ENCODE measurements at places on chromosomes 16 and 17. TPM values are rescaled to one million over a fixed set of nuclear protein-coding genes. Genes with fewer than 3 reads are reported as not detected.

GRCh38 chr17:45240905-45241327 is 19.2 kb downstream of the FMNL1 start:
- H3K27ac ChIP-seq, result peak overlapping the region; percentile 33
- no peaks in the 10 kb centered on the region for H3K36me3 ChIP-seq
- no peak overlapping the region for H3K4me3 ChIP-seq
- no peak for DNase-seq
- H3K27me3 ChIP-seq, result peaks cover 14% of the 10 kb centered on the region
- peaks cover 16% of the 10 kb centered on the region for H3K4me1 ChIP-seq

DNA sequence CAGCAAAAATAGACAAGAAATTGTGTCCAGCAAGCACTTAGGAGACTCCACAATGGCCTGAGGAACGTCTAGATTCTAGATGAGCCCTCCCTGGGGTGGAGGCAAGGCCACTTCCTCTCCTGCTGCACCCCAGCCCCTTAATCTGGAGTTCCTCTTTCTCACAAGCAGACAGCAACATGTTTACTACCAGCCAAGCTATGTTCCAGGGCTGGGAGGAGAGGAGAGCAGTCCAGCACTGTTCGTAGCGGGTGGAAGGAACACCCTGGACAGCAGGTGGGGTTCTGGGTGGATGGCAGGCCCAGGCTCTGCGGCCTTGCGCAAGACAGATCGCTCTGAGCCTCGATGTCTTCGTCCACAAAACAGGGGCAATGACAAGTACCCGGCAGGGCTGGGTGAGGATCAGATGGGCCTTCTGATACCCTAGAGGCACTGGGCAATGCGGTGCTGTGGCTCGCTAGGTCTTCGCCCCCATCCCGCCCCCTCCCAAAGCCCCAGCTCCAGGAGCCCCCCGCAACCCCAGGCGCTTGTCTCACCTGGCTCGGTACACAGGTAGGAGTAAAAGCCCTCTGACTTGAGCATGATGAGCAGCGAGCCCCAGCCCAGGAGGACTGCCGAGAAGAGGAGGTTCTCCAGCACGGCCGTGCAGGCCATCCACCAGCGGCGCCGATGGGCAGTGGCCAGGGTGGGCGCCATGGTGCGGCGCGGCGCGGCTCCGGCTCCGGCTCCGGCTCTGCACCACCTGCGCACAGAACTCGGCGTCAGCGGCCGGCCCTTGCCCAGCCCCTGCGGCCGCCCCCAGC is 1.3 kb downstream of the SLC43A2 start:
- peak overlapping the region; percentile 96 for H3K4me3 ChIP-seq
- no peak overlapping the region for H3K27ac ChIP-seq
- no peaks in the 10 kb centered on the region for H3K27me3 ChIP-seq

- H3K4me3 ChIP-seq, result no peak overlapping the region
- peaks cover 18% of the 10 kb centered on the region for H3K4me1 ChIP-seq
- H3K36me3 ChIP-seq, result no peaks in the 10 kb centered on the region
Observed at GRCh38 chr17:79799538-79800324, 2.9 kb upstream of the CBX8 start.

DNA sequence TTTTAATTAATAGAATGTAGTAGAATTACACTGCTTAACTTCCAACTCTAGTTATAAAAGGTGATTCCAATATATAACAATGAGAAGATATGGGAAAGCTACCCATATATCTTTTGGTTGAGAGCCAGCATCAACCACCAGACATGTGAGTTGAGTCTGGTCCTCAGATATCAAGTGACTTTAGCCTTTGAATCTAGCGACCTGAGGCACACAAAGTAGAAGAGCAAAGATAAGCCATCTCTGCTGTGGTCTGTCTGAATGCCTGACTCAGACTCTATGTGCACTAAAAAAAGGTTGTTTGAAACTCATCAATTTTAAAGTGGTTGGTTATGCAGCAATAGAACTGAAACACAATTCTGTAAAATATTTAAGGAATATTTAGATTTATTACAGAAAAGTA is 492.5 kb upstream of the SOX9 start:
- peaks cover 29% of the 10 kb centered on the region for H3K4me1 ChIP-seq
- no peaks in the 10 kb centered on the region for H3K27me3 ChIP-seq
- no peaks in the 10 kb centered on the region for H3K36me3 ChIP-seq
- no peak overlapping the region for H3K4me3 ChIP-seq
- DNase-seq, result no peak

DNA sequence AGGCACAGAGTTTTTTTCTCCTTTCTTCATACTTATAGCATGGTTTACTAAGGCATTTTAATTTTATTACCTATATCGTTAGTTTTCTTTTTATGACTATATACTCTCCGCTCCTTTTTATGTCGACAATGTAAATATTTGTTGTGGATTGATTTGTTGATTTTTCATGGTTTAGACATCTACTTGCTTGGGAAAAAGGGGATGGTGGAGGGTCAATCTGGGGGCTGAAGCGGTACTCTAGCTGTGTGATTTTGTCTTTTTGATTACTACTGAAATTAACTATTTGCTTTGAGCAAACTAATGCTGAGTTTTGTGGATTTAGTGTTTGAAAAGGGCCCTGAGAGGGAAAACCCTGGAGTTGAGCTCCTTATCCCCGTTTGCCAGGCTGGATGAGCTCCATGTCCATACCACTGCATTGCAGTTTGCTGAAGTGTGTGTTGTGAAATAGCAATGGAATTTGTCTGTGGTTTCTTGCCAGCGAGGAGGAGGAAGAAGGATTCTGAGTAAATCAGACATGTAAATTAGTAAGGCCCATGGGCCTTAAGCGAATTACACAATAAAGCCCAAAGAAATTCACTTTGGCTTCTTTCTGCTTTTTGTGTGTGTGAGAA is 72.0 kb downstream of the FTO start:
- H3K27ac ChIP-seq, result peak overlapping the region; percentile 89
- peak overlapping the region; percentile 12 for H3K4me3 ChIP-seq
- peaks cover 65% of the 10 kb centered on the region for H3K4me1 ChIP-seq
- no peaks in the 10 kb centered on the region for H3K27me3 ChIP-seq
- H3K36me3 ChIP-seq, result no peaks in the 10 kb centered on the region

Gene KRTAP4-6
- not detected for total RNA-seq

Gene CTU2
- 15.6 TPM for total RNA-seq

Gene CACNA1G
- total RNA-seq, result under 0.01 TPM
